ENCODE measurements at places on chromosomes 5 and 9.

DNA sequence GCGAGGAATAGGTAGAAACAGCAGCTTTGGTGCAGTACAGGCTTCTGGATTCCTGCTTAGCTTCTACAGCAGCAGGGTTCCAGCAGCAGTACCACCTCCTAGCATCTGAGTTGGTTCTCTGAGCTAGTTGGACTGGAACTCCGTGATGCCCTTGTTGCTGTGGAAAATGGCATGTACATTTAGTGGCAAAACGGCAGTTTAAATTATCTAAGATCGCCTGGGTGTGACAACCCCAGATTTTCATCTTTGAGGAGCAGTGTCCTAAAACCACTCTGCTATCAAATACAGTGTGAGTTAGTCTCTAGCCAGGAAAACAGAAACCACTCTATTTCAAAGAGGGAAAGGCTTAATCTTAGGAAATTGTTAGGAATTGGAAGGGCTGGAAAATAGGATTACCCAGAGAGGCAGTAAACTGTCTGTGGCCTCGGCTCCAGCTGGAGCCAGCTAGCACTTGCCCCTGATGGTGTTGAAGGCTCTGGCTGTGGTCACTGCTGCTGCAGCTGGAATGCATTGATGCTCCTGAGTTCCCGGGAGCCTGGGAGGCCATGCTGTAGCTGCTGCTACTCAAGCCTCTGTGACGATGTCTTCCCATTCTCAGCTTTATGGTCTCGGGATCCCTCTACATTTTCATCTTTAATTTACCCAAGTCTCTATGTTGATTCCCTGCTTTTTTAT lies 29.4 kb downstream of the RAD23B start:
- DNase-seq = peak; percentile 40

DNA sequence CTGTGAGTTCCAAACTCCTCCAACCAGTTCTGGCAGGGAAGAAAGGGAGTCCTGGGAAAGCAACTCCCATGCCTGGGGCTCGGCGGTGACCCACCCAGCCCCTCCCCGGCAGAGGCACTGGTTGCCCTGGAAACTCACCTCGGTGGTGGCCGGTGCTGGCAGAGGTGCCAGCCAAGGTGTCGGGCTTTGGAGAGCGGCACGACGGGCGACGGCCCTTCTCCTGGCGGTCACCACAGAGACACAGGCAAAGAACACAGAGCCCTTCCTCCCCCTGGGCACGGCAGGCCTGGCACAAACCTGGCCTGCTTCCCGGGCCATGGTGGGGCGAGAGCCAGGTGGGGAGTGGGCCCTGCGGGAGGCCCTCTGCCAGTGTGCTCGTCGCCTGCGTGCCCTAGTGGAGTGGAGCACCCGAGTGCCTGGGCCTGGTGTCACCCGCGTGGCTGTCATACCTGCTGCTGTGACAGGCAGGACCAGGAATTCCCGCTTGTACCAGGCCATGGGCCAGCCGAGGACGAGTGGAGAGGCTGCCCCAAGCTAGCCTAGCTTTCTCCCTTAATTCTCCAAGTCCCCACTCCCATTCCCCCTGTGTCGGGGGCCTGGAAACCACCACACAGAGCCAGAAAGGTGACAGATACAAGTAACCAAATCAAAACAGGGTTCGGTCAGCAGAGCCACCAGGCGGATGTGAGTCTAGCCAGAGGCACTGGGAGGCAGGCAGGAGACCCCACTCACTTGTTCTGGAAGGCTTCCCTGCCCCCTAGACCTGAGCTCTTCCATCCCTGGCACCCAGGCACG lies 8.2 kb upstream of the RALGDS start:
- no peak for DNase-seq

- no peak for DNase-seq
Measured at GRCh38 chr9:128409450-128409849, 11.2 kb upstream of the CERCAM start.

DNA sequence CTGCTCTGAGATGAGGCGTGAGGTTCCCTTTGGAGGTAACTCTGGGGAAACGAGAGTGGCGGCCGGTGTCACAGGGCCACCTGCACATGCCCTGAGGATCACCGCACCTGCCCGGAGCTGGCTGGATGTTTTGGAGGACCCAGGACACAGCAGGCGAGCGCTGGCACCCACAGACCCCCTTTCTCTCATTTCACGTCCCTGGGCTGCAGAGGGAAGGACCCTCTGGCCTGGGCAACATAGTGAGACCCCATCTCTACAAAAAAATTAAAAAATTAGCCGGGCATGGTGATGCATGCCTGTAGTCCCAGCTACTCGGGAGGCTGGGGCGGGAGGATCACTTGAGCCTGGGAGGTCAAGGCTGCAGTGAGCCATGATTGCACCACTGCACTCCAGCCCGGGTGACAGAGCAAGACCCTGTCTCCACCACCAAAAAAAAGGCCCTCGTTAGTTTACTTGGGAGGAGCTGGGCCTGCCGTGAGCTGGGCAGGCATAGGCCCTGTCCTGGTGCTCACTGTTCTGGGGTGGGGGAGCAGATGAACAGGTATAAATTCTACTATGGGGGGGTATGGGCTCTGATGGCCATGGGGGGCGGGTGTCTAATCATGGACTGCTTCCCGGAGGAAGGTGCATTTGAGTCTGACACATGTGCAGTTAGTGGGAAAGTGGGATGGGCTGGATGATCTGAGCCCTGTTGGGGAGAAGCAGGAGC lies 96.9 kb upstream of the RAPGEF1 start:
- DNase-seq = no peak

DNA sequence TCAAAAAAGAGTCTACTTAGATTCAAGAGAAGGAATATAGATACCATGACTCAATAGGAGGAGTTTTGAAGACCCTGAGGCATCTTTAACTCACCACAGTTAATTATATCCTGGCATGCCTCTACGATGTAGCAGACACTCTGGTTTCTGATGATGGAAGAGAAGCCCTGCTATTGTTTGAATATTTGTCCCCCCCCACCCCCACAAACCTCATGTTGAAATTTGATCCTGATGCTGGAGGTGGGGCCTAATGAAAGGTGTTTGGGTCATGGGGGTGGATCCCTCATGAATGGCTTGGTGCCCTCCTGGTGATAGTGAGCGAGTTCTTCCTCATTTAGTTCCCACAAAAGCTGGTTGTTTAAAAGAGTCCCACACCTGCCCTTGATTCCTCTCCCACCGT lies 147.9 kb upstream of the TBCA start:
- no peak for DNase-seq

- no peak for DNase-seq
Measured at GRCh38 chr5:116448870-116449427, 125.7 kb downstream of the SEMA6A start.

Measured in GM03348 (cell line).